NCI-H524 treated with DMSO at 0.1 percent for 48 hours (cell line): ENCODE measurements at places on chromosomes 5 and 9.

DNA sequence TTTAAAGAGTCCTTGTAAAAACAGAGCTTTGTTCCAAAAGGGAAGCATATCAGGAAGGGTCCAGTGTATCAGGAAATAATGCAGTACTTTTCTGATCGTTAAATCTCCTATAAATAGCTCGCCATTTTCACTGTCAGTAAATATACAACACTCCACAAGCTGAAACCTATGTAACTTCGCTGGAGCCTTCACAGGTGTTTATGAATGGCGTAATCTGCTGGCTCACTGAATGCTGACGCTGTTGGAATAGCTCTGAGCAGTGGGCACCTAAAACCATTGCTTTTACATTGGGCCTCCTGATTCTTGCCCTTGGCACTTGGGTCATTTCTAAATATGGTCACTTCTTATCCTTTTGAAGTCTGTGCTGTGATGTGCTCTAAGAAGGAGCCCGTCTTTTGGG, 4.3 kb downstream of the SHC3 start:
- no peak for DNase-seq

DNA sequence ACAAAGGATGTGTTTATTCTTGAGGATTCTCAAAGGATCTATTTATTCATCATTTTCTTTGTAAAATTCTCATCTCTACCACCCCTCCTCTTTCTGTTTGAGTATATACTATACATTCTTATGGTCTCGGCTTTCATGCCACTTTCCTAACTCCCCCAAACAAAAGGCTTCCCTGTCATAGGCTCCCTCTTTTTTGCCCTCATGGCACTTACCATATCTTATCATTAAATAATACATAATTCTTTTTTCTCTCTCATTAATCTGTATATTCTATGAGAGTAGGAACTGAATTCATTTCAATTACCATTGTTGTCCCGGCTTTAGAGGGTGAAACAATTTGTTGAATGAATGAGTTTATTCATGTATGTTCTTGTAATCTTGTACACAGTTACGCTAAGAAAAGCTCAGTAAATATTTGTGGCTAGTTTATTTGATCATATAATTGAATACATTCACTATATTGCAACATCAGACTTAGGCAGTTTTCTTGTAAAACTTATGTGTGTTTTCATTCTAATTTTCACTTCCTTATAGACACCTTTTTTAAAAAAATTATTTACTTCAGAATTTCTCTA, 254.6 kb downstream of the EDIL3 start:
- no peak for DNase-seq

GRCh38 chr5:131740477-131740876, 56.3 kb downstream of the FNIP1 start:
- no peak for DNase-seq

GRCh38 chr5:90484540-90484939, 9.9 kb downstream of the POLR3G start:
- no peak for DNase-seq

DNA sequence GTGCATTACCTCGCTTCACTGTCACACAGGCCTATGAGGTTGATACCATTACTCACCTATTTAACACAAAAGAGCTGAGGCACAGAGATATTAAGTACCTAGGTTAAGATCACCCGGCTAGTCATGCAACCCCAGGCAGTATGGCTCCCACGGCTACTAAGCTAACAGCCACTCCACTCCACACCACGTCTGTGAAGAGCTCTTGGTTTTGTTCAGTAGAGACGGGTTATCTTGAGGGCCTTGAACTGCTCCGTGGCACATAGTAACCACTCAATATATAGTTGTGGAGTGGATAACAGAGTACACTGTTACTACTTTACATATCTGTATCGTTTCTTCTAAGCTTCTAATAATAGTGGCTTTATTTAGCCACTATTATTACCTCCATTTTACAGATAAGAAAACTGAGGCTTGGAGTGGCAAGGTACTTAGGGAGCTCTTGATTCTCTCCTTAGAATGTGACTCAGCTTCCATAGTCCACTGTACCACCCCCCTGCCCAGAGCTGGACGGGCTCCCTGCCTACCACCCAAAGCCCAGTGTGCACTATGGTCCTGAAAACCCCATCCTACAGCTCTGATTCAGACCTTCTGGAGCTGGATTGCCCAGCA, 1.0 kb upstream of the CORO2A start:
- DNase-seq: no peak

- no peak for DNase-seq
These were observed 43.9 kb downstream of the FYB1 start for GRCh38 chr5:39175273-39175955.

- DNase-seq: no peak
These were observed 1.5 kb downstream of the LCN10 start for GRCh38 chr9:136740971-136741882.

DNA sequence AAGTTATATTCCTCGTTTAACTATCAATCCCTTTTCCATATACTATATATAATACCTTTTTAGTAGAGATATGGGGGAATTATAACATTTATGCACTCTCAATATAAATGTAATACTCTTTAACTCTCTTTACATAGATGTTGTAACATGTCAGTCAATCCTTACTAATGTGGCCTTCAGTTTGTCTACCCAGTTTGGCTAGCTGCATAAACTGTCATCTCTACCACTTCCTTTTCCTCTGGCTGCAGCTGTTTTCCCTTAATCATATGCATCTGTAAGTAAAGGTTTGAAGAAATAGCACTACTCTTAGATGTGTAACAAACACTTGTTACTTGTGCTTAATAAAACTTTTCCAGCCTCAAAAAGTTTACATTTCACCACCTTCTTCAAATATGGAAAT, 13.4 kb downstream of the ABHD17B start:
- no peak for DNase-seq

DNA sequence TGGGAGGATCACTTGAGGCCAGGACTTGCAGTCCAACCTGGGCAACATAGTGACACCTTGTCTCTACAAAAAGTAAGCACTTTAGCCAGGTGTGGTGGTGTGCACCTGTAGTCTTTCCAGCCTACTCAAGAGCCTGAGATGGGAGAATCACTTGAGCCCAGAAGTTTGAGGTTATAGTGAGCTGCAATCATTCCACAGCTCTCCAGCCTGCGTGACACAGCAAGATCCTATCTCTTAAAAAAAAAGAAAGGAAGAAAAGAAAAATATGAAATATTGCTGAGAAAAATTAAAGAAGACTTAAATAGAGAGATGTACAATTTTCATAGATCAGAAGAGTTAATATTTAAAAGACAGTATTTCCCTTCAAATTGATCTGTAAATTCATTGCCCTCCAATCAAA, 76.4 kb downstream of the SMIM15 start:
- no peak for DNase-seq
